Vein endothelial cell (primary cell): ENCODE measurements at places on chromosomes 1 and 21. TPM values are rescaled to one million over a fixed set of nuclear protein-coding genes. Genes with fewer than 3 reads are reported as not detected.

Gene CAMK1G
- total RNA-seq, result not detected in 2 replicates

Gene DNALI1
- total RNA-seq, result 1.5 and 2.3 TPM in 2 replicates

Gene LCA5L
- total RNA-seq, result 0.76 and 1.3 TPM in 2 replicates

Gene CSMD2
- total RNA-seq, result 0.19 TPM in 1 of 2 replicates, not detected in the other

Gene OR2AJ1
- not detected in 2 replicates for total RNA-seq

Gene SGIP1
- 22.1 and 31.7 TPM in 2 replicates for total RNA-seq

Gene A3GALT2
- total RNA-seq, result not detected in 2 replicates

Gene FCN3
- total RNA-seq, result 0.33 and 0.48 TPM in 2 replicates
